ENCODE measurements at places on chromosomes 6 and 20.

DNA sequence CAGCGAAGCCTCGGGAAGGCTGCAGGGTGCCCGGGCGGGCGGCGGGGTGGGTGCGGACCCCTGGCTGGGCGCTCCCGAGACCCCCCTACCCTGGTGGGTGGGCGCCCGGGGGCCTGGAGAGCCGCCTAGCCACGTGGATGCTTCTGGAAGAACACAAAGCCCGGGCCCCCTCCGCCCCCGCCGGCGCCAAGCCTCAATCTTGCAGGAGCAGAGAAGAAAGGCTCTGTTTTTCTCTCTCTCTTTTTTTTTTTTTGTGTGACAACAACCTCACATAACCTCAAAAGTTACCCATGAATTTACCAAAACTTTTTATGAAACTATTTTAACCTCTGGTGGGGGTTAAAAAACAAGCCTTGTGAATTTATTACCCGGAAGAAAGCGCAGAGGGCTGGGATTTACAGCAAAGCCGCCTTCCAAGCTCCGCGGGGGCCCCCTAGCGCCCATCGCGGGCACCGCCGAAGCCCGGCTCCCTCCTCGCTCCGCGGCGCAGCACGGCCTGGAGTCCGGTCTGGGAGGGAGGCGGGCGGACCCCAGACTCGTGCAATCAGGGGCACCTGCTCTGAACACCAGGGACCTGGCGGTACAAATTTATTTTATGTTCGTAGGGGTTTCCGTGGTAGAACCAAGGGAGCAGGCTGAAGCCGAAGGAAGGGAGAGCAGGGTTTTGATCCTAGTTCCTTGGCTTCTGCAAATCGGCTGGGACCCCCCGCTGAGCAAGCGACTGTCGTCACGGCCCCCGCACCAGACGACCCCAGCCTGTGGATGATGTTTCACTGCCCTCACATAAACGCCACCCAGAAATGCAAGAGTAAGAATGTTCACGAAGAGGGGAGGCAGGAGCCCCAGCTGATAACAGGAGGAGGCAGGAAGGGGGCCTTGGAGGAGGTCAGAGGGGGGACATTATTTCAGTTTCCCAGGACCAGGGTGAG, 58.9 kb downstream of the ZNF831 start:
- DNase-seq = peak; percentile 56

DNA sequence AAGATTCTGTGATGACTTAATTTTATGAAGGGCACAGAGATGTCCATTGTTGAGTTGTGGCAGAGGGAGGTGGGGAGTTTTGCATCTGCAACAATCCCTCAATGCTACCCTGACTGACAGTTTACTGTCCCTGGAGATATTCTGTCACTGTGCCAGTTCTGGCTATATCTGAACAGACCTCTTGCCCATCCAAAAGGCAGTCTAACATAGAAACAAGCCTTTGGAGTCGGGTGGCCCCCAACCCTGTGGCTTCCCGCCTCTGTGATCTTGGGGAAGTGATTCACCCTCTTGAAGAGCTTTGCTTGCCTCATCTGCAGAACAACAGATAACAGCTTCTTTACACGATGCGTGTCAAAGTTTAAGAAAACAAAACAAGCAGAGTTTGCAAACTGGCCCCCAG, 3.8 kb upstream of the E2F1 start:
- peak; percentile 91 for DNase-seq

DNA sequence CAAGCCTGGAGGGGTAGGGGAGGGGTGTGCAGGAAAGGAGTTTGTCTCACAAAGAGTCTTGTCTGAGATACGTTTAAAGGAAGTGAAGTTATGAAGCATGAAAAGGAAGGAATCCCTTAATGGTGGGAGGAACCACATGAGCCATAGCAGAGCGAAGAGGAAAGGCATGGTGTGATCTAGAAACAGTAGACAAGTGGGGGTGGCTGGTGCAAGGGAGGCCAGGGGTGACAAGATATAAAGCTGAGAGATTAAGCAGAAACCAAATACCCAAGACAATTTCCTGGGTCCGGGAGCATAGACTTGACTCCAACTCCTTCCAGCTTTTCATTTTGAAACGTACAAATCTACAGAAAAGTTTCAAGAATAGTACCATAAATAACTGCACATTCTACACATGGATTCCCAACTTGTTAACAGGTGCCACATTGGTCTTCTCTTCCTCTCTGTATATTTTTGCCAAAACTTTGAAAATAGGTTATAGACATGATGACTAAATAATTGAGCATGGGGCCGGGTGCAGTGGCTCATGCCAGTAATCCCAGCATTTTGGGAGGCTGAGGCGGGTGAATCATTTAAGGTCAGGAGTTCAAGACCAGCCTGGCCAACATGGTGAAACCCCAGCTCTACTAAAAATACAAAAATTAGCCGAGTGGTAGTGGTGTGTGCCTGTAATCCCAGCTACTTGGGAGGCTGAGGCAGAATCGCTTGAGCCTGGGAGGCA, 211.6 kb downstream of the SLC24A3 start:
- DNase-seq = no peak

DNA sequence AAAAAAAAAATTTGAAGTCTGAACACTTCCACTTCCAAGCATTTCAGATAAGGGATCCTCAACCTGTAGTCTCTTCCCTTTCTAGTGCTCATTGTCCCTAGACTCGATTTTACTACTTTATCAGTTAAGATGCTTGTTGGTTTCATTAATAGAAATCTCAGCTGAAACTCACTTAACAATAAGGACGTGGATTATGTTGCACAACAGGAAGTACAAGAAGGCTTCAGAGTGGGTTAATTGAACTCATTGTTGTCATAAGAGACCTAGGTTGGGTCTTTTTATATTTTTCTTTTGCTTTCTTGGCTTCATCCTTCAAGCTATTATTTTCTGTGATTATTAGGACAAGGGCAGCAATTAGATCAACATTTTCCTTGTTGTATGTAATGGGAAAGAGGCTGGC, 175.2 kb downstream of the CDKAL1 start:
- no peak for DNase-seq

- DNase-seq = no peak
These were observed 511.8 kb upstream of the JARID2 start for GRCh38 chr6:14734052-14734415.
